Epithelial cell of proximal tubule (primary cell): ENCODE measurements at places on chromosomes 3 and 15. TPM values are rescaled to one million over a fixed set of nuclear protein-coding genes. Genes with fewer than 3 reads are reported as not detected.

- no peak for DNase-seq
These were observed 156.2 kb upstream of the IQSEC1 start for GRCh38 chr3:13229273-13229949.

The ZNF80 gene
- total RNA-seq: not detected in 2 replicates

DNA sequence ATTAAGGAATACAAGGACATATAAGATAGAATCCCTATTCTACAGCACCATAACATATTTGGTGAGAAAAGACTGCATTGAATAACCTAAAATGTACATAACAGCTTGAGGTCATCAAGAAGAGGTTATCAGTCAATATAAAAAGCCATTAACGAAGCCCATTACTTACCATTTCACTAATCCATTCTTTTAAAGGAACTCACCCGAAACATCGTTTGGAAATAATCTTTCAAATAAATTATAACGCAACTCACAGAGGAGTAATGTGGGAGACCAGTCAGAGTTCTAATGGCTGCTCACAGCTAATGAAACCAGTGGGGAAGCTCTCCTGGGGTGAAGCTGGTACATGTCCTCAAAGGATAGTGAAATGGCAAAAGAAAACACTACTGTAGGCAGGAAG lies 188.4 kb downstream of the TBC1D5 start:
- DNase-seq: no peak

- DNase-seq: no peak
These were observed 1.6 kb downstream of the ANKRD63 start for GRCh38 chr15:40281057-40281800.

- DNase-seq: no peak
These were observed 365.6 kb upstream of the DPPA4 start for GRCh38 chr3:109702976-109703375.

The CLDN16 gene
- total RNA-seq: 8.5 and 29.7 TPM in 2 replicates

The NR1I2 gene
- 0.14 and 0.69 TPM in 2 replicates for total RNA-seq

- DNase-seq: no peak
These were observed 762 bp downstream of the CTNNB1 start for GRCh38 chr3:41199866-41200668.

DNA sequence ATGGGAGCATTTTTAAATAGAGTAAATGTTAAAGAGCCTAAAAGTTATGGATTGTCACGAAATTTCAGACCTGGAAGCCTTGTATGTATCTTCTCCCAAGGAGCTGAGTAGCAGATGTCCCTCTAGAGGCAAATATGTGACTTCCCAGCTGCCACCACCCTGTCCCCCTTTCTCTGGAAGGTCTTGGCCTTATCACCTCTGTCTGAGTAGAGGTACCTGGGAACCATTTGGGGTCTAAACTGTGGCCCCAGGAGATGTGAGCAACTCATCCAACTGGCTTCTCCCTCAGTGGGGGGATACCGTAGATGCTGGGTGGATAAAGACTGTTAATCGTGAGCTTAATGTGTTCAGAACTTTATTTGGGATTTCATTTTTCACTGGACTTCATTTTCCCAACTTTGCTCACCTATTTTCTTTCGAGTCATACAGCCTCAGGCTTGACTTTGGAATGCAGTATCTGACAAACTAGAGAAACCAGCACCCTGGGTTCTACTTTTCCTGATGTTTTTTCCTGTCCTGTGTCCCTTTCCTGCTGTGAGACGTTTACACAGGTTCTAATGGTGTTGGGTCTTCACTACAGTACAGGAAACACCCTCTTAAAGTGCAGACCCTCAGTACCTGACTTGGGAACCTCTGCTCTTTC lies 53.3 kb upstream of the CCR4 start:
- no peak for DNase-seq

The ITGA11 gene
- total RNA-seq: 0.36 and 1.6 TPM in 2 replicates

- DNase-seq: no peak
These were observed 160.8 kb downstream of the TUSC7 start for GRCh38 chr3:116870379-116870778.

- no peak for DNase-seq
These were observed 82.5 kb downstream of the TOP2B start for GRCh38 chr3:25582242-25582641.

The DOCK3 gene
- 0.43 and 0.52 TPM in 2 replicates for total RNA-seq

The KNG1 gene
- total RNA-seq: not detected in 2 replicates

DNA sequence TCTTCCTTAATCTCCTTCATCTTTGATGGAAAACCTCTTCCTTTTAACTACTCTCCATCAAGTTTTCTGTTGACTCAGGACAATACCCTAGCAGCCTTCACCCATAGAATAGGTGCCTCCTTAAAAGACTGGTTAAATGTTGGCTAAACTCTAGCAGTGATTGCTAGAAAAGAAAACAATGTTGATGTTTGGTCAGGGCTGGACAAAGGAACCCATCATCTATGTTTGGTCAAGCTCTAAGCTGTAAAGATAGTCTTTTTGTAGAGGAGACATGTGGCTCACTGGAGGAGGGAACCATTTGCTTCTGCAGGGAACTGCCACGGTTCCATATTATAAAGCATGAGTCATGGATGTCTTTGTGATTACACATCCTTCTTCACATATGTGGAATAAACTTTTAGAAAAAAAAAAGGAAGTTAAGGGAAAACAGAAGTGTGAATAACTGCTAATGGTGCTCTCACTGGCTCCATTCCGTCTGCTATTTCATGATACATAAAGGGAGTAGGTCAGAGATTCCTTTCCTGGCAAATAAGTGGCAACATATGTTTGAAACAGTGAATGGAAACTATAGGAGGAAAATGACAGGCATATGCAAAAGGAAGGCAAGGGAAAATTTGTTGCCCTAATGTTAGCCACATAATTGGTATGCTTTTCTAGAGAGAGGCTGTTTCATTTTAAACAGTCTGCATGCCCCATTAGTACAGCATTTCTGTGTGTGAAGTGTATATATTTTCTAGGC lies 78.2 kb downstream of the CMSS1 start:
- peak; percentile 48 for DNase-seq

GRCh38 chr15:75237316-75237982 lies 20.7 kb upstream of the GOLGA6C start:
- no peak for DNase-seq

DNA sequence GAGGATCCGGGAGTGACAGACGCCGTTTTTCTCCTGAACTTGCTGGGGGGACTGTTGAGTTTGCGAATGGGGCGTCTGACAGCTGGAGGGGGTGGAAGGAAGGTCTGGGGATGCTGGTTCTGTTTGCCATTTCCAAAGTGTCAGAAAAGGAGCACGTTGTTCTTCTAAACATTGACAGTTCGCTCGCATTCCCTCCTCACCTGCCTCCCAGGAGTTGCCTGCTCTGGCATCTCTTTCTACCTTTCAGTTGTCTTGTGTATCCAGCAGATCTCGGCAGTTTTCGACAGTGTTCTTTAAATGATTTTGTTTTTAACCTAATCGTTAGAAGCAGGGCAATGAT lies 829 bp downstream of the SELENOT start:
- no peak for DNase-seq

- DNase-seq: no peak
These were observed 34.9 kb downstream of the CYP19A1 start for GRCh38 chr15:51303462-51303980.

DNA sequence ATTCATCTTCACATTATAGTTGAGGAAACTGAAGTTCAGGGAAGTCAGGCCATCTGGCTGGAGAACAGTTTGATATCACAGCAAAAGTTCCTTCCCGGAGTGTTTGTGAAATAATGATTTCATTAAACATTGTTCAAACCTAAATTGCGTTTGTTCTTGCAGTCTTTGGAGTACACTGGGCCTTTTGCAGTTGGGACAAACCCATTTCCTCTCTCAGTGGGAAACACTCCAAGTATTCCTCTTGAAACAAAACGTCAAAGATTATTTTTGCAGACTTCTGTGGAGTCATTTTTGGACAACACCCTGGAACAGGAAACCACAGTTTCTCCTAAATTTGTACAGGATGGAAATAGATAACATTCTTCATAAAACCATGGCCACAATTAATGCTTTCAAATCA lies 287.5 kb downstream of the PTPRG start:
- DNase-seq: no peak

DNA sequence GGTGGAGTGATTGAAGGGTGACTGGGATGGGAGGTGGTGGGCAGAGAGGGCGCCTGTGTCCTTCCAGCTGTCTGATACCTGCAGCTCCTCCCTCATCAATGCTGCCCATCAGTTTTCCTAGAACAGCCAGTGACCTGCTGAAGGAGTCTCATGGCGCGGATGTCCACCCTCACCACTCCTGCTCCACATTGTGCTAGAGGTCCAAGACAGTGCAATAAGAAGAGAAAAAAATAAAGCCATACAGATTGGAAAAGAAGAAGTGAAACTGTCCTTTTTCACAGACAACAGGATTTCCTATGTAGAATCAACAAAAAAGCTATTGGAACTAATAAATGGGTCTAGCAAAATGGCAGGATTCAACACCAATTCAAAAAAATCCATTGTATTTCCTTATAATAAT lies 7.4 kb downstream of the ZDHHC19 start:
- no peak for DNase-seq

DNA sequence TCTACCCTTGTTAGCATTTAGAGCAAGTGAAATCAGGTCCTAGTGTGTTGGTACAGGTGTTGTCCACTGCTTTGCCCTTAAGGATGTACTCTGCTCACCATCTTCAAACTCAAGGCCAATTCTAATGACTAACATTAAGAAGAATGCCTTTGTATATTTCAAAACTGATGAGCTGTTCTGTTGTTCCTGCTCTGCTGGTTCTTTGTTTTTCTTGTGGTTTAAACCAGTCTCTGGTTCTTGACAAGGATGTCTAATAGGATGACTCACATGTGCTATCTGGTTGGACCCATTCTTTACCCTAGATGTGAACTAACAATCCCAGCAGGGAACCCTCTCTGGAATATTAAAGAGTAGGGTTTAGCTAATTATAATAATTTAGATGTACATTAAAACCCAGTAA lies 17.3 kb downstream of the ABHD5 start:
- peak; percentile 87 for DNase-seq

DNA sequence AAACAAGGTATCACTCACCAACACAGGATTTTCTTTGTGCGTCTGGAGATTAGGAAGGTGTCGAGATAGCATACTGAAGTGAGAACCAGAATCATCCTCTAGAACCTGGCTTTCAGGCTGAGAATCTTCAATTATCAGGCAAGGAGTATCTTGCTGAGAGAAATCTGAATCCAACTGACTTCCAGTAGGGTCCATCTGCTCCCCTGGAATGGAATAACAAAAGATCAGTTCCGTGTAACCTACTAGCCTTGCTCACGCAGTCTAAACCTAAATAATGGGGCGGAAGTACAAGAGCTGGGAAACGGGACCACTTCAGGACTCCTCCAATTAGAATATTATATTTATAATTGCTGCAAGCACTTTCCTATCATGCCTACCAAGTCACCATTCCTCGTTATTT lies 690 bp downstream of the TP53BP1 start:
- no peak for DNase-seq

DNA sequence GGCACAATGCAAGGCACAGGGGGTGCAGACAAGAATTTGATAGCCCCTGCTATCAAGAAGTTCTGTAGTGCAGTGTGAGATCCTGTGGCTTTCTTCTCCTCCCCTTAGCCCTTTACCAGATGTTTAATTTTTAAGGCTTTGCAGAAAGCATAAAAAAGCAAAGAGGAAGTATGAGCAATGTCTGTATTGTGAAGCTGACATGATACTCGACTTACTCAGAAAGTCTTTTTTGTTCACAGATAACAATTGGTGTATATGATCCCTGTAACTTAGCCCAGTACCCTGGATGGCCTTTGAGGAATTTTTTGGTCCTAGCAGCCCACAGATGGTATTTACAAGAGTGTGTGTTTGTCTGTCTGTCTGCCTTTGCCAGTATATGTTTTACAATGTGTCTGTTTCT lies 58.9 kb downstream of the ATG7 start:
- no peak for DNase-seq
